ENCODE measurements at places on chromosomes 13 and 19. TPM values are rescaled to one million over a fixed set of nuclear protein-coding genes. Genes with fewer than 3 reads are reported as not detected.
A peak's percentile ranks its signal among the peaks of the same experiment; 100 is the strongest.

LILRB4 gene
- 22.5 TPM for total RNA-seq

UNC13A gene
- total RNA-seq: 7.7 TPM

RYR1 gene
- 4.3 TPM for total RNA-seq

ADGRE2 gene
- total RNA-seq: 9.9 TPM

DNA sequence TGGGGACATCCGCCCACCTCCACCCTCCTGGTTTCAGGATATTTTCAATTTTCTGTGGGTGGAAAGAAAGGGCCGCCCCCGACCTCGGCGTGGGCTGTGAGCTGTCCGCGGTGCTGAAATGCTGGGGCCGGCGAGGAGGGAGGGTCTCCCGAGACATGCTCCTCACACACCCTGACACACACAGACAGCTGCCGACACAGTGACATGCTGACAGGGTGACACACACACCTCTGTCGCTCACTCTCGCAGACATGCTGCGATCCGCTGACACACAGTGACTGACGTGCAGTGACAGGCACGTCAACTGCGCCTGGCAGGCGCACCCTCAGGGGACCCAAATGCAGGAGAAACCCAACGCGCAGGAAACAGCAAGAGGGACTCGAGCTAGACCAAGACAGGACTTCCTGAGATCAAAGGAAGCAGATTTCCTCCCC is 25.1 kb upstream of the MEIS3 start:
- no peak for DNase-seq

GRCh38 chr13:48624858-48625257 is 28.9 kb upstream of the CYSLTR2 start:
- DNase-seq: no peak

GRCh38 chr13:20431080-20431479 is 94.6 kb downstream of the CRYL1 start:
- DNase-seq: no peak

DNA sequence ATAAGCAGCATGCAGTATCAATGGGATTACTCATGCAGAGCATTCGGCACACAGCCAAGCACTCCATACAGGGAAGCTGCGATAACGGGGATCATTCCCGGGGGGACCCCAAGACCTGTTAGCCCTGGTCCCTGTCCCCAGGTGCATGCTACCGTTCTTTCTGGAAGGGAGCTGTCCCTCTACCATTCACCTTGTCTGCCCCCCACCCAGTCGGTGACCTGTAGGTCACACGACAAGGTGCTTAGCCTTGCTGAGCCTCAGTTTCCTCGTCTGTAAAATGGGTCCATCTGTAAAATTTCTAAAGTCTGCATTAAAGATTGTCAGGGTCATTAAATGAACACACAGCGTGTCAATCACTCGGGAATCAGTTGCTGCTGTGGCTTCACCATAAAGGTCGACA is 6.8 kb upstream of the ACP7 start:
- DNase-seq: no peak

GRCh38 chr19:2495651-2496316 is 19.9 kb downstream of the GADD45B start:
- DNase-seq: no peak

GRCh38 chr13:43285933-43286597 is 262.7 kb downstream of the DNAJC15 start:
- no peak for DNase-seq

GRCh38 chr13:84086847-84087162 is 204.5 kb upstream of the SLITRK1 start:
- DNase-seq: no peak

- peak; percentile 62 for DNase-seq
Observed at GRCh38 chr19:53192771-53193534, at the start of gene ZNF665. ZNF665 (minus strand) TSS chr19:53193358; CDS start chr19:53182898, 10,460 bp downstream.

DNA sequence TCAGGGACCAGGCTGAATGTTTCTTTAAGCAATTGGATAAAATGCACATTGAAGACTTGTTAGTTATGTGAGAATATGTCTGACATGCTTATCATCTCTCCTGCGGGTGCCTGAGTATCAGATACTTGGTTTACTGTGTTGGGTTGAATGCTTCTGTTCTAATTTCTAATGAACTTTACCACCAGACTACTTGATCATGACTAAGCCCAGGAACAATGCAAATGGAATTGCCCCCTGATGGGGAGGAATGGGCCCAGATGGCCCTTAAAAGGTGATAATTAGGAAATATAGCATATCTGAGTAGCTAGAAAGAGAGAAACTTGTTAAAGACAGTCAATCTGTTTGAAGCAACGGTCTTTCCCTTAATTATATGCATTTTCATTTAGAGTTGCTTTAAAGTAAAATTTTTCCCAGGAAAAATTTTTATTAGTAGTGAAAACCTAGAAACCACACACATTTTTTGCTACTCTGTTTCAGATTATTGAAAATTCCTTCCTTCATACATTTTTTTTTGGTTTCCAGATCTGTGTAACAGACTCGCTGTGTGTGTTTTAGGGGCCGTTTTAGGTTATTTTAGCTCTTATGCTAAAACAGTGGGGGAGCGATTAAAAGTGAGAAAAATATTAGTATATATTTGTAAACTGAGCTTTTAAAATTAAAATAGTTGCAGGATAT is 186.6 kb downstream of the TM9SF2 start:
- no peak for DNase-seq

DNA sequence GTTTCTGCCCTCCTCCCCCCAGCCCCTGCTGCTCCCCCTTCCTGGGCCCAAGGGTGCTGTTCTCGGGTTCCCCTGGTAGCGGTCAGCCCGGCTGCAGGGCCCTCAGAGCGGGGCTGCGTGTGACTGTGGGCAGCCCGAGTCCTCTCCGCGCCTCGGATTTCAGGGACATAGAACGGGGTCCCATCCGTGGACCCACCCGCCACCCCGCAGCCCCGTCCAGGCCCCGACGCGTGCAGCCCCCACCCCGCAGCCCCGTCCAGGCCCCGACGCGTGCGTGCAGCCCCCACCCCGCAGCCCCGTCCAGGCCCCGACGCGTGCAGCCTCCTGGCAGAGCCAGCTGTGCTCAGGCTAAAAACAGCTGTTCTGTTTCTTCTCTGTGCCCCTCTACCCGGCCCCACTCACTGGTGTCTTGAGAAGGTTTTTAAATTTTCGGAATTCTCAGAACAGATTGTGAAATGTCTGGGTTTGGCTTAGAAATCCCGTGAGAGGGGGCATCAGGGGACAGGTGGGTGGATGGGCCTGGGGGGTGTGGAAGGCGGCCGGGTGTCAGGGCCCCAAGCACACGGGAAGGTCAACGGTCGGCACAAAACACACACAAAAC is 5.5 kb upstream of the PRTN3 start:
- no peak for DNase-seq

DNA sequence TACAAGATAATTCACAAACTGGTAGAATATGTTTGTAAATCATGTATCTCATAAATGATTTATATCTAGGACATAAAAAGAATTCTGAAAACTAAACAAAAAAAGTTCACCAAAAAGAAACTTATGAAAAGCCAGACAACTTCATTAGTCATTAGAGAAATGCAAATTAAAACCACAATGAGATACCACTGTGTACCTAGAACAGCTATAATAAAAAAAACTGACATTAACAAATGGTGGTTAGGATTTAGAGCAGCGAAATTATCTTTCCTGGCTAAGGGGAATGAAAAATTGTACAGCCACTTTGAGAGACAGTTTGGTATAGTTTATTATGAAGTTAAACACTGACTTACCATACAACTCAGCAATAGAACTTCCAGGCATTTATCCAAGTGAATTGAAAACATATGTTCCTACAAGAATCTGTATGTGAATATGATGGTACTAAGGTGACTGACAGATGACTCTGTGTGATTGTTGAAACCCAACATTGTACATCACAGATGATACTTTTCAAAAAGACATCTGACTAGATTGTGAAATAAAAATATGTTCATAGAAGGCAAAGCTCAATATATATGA is 41.8 kb downstream of the UGGT2 start:
- DNase-seq: no peak

GRCh38 chr19:19602136-19602712 is 16.3 kb downstream of the PBX4 start:
- no peak for DNase-seq

DNA sequence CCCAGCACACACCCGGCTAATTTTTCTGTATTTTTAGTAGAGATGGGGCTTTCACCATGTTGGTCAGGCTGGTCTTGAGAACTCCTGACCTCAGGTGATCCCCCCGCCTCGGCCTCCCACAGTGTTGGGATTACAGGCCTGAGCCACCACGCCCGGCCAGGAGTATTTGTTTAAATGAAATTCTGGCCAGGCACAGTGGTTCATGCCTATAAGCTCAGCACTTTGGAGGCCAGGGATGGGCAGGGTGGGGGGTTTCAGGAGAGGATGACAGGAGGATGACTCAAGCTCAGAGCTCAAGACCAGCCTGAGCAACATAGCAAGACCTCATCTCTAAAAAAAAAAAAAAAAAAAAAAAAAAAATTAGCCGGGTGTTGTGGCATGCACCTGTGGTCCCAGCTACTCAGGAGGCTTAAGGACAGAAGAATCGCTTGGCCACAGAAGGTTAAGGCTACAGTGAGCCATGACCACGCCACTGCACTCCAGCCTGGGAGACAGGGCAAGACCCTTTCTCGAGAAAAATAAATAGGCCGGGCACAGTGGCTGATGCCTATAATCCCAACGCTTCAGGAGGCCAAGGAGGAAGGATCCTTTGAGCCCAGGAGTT is 8.2 kb upstream of the DHDH start:
- no peak for DNase-seq

DNA sequence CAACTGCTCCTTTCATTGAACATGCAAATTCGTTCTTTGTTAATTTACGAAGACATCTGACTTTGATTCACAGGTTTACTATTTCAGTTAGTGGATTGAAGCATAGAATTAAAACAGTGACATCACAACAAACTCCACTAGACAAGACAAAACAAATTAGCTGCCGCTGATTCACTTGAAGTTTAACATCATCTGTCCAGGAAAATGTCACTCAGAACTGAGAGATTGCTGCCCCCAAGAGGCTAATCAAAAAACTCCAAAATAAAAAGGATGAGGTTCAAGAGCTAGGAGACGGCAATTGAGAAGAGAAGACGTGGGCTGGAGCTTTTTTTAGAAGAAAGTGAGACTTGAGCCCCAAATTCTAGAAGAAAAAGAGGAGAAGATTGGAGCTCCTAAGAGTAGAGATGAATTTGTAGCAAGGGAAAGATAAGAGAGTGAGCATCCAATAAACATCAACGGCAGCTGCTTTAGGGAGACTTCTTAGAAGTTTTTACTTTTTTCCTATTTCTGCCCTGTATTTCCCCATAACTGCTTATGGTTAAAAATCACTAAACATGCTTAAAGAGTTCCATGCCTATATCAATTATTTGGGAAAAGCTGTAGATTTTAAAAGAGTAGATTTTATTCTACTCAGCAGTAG is 40.8 kb upstream of the TPP2 start:
- no peak for DNase-seq

GRCh38 chr13:29448174-29448573 is 147.3 kb downstream of the SLC7A1 start:
- no peak for DNase-seq

DNA sequence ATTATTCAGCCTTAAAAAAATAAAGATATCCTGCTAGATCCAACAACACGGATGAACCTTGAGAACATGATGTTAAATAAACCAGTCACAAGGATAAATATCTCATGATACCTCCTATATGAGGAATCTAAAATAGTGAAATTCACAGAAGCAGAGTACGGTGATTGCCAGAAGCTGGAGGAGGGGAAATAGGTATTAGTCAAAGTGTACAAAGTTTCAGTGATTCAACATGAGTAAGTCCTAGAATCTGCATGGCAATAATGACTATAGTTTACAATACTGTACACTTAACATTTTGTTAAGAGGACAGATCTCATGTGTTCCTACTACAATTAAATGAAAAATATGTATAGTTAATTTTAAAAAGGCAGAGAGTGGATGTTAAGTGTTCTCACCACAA is 206.6 kb upstream of the SLC10A2 start:
- no peak for DNase-seq

DNA sequence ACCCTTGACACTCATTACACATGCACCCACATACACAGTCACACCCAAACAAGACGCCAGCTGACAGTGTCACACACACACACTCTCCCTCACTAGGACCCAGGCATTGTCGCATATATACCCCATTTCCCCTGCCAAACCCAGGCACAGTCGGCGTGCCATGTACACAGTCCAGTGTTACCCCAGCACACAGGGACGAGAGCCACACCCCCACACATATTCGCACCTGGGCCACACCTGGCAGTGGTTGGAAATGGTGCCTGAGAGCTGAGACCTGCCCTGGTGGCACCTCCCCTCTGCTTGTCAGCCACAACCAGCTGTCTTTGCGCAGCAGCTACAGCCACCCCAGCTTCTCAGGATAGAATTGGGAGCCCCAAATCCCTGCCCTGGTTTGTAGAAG is 9.0 kb downstream of the NFIX start:
- DNase-seq: no peak

DNA sequence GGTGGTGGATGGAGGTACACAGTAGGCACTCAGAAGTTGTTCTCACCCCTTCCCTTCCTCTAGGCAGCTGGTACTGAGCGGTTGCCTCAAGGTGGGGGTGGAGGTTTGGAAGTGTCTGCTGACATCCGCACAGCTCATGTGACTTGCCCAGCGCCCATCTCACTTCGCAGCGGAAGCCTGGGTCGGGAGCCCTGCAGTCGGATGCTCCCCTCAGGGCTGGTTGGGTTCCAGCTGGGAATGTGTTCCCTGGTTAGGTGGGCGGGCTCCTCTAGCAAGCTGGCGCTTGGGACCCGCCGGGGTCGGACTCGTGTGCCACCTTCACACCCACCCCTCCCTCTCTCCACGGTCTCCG is 10.2 kb downstream of the PPP1R37 start:
- no peak for DNase-seq
